HS-5 (cell line): ENCODE measurements at places on chromosomes 3 and 15.

GRCh38 chr3:101512646-101513418 lies at the start of gene SENP7:
Gene SENP7, minus strand, starts transcription at chr3:101513212. Its CDS starts 82 bp downstream, at chr3:101513130.
- DNase-seq = peak; percentile 56

DNA sequence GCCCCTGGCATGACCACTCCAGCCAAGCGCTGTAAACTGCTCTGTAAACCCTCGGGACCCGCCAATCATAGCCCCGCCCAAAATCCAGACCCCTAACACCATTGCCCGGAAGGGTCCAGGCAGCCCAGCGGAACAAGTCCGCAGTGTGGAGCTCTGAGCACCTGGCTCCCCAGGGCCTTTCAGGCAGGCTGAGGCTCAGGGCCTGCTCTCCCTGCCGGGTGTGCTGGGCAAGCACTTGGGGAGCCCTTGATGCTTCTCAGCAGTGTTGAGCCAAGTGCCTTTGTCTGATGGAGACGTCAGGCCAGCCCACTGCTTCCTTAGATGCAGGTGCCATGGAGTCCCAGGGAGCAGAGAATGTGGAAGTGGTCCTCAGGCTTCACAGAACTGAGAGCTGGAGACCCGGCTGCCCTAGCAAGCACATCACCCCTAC lies 106.2 kb downstream of the TLE3 start:
- no peak for DNase-seq

GRCh38 chr3:168049367-168049974 lies 46.3 kb downstream of the GOLIM4 start:
- DNase-seq = no peak

- DNase-seq = no peak
Observed at GRCh38 chr3:44915702-44916438, 41.5 kb downstream of the TGM4 start.

- no peak for DNase-seq
Observed at GRCh38 chr3:69352305-69353087, 33.4 kb downstream of the FRMD4B start.

DNA sequence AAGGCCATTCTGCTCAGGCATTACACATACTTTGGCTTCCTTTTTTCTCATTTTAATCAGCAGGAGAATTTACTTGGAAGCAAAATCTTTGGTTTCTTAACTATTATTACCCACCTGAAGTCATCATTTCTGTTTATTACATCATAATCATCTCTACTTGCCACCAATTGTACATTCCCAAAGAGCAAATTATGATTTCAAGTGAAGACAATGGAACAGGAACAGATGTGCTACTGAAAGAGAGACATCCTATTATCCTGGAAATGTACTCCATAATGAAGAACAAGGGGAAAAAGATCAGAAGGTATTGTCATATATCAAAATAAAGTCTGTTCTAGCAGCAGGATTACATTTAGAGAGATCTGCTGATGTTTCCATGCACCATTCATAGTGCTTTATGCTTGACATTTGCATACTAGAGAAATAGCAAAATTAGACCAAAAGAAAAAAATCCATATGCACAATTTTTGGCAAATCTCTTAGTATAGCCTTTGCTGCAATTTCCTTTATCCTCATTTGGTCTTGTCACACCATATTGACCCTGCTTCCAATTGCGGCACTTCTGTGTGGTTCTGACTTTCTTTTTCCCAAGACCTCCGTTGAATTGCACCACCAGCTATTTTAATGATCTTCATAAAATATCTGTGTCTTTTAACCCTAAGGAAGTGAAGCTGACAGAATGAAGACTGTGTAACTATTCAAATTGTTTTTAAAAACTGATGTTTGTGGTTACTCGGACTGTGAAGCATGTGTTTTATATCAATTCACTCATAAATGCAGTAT lies 683.8 kb downstream of the ZNF385D start:
- DNase-seq = no peak

DNA sequence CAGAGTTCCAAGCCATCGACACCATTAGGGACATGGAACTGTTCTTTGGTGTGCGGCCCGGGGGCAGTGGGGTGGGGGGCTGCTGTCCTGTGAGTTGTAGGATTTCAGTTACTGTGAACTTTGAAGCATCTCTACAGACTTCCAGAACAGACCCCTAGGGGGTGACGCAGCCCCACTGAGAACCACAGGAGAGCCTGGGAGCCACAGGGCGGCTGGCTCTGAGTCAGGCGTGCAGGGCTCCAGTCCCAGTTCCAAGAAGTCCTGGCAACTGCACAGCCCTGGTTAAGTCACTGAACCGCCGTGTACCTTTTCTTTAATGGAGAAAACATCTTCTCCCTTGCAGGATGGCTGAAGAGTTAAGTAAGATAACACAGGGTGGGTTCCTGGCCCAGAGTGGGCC lies 23.5 kb upstream of the LRTM1 start:
- peak; percentile 64 for DNase-seq

DNA sequence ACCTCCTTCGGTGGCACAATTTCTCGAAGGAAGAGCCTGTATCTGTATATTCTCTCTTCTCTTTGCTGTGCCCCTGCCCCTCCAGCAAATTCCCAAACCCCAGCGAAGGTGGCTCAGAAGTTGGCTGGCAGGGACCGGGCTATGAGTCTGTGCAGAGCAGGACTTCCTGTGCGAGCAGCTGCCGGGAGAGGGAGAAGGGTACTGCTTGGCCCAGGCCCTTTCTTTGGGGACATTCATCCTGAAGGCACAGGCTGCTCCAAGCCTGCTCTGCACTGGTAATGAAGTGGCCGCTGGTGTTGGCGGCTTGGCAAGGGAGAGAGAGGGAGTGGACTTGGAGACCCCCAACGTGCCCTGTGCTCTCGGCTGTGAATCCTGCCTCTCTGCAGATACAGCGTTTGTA lies 1.5 kb downstream of the SLC6A11 start:
- no peak for DNase-seq

GRCh38 chr3:195609229-195609628 lies 25.5 kb upstream of the APOD start:
- DNase-seq = no peak

- DNase-seq = no peak
Observed at GRCh38 chr15:87743562-87743961, 513.0 kb downstream of the NTRK3 start.

GRCh38 chr3:11465744-11466616 lies 177.7 kb downstream of the VGLL4 start:
- DNase-seq = no peak

- DNase-seq = no peak
Observed at GRCh38 chr15:67575039-67575502, 32.6 kb downstream of the MAP2K5 start.

DNA sequence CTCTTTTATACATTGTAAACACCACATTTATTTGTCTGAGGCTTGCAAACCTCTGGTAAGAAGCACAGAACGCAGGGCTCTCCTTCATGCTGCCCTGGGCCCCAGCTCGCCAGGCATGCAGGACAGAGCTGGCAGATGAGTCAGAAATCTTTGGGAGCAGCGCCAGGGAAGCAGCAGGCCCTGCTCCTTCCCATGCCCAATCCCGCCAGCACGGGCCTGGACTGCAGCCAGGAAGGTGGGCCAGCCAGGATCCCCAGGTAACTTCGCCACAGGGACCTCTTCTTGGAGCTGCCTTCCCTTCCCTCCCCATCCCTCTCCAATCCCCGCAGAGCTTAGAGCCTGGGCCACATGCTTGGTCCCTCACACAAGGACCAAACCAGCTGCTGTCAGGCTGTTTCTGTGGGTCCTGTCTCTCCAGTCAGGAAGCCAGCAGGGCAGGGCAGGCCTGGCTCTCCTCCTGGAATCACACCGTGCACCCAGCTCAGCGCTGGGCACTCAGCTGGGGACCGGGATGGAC lies 8.8 kb downstream of the STOML1 start:
- DNase-seq = no peak

DNA sequence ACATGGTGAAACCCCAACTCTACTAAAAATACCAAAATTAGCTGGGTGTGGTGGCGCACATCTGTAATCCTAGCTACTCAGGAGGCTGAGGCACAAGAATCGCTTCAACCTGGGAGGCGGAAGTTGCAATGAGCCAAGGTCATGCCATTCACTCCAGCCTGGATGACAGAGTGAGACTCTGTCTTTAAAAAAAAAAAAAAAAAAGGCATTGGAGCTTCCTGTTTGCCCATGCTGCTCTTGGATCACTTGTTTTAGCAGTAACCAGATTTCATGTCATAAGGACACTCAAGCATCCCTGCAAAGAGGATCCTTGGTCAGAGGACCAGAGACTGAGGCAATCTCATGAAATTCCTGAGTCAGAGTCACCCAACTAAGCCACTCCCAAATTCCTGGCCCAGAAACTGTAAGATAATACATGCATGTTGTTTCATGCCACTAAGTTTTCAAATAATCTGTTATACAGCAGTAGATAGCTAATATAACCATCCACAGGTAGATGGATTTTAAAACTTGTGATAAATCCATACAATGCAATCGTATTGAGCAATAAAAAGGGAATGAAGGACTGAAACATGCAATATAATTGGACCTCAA lies 82.0 kb upstream of the XXYLT1 start:
- peak; percentile 84 for DNase-seq

DNA sequence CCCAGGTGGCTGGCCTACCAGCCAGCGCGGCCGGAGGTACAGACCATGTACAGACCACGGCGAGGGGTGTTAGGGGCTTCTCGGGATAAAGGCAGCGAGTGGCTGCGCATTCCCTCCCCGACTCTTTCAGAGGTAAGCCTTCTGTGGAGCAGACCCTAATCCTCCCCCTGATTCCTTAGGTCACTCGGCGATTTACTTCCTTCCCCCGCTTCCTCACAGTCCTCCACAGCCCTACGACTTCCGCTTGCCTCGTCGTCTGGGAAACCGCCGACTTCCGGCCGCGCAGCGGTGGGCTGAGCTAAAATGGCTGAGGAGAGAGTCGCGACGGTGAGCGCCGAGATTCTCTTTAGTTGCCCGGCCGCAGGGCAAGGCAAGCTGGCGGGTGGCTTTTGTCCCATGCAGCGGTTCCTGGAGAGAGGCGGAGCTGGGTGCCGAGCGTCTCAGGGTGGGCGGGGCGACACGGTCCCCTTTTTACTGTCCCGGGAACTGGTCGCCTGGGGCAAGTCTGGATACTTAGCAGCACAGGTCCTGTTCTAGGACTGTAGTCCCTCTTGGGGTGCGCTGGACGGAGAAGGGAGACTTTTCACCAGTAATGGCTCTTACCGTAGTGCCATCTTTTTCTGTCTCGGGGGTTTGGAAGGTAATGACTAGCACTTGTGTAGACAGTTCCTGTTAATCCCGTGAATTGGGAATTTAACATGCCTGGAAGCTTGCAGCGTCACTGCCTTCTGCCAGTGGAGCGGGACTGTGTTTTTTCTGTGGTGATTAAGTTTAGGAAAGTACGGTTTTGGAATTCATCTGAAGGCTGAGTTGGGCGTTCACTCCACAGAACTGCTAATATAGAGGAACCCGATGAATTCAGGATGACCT lies at the start of the genes BBS4 and HIGD2B:
Gene BBS4 (plus strand): TSS at position 283 of the 870 bp plus-strand sequence. CDS start 21 bp downstream, at position 304.
Gene HIGD2B (minus strand): TSS at position 258 of the 870 bp plus-strand sequence. CDS start 9,808 bp downstream, outside the sequence.
- peak; percentile 64 for DNase-seq

DNA sequence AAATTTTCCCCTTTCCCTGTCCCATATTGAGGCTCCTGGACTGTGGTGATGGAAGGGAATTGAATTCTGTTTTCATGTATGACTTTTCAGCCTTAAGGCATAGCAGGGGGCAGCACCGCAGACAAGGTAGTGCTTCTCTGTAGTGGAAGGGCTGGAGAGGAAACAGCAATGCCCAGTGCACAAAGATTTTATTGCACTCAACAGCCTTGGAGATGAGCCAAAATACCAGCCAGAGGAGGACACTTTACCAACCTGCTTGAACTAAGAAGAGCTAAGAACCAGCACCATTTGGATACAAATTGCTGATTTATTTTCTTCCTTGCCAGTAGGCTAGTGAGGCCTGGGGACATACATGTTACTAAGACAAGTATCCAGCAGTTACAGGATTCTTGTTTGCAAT lies 98.7 kb downstream of the KCNMB2 start:
- DNase-seq = no peak

GRCh38 chr3:94935738-94936580 lies 873.1 kb downstream of the NSUN3 start:
- DNase-seq = no peak

DNA sequence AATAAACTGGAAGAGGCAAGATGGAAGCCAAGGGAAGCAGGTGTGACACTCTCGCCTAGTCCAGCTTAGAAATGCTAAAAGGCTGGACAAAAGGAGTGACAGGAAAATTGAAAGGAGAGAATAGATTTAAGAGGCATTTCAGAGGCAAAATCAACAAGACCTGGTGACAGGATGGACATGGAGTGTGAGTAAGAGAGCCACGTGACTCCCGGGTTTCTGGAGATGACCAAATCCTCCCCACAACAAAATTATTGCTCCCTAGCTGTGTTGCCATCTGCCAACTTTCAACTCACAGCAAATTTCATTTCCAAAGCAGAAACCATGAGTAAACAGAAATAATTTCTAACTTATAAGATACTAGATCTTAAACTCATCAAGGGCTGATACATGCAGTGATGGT lies 52.6 kb downstream of the MTHFS start:
- no peak for DNase-seq

DNA sequence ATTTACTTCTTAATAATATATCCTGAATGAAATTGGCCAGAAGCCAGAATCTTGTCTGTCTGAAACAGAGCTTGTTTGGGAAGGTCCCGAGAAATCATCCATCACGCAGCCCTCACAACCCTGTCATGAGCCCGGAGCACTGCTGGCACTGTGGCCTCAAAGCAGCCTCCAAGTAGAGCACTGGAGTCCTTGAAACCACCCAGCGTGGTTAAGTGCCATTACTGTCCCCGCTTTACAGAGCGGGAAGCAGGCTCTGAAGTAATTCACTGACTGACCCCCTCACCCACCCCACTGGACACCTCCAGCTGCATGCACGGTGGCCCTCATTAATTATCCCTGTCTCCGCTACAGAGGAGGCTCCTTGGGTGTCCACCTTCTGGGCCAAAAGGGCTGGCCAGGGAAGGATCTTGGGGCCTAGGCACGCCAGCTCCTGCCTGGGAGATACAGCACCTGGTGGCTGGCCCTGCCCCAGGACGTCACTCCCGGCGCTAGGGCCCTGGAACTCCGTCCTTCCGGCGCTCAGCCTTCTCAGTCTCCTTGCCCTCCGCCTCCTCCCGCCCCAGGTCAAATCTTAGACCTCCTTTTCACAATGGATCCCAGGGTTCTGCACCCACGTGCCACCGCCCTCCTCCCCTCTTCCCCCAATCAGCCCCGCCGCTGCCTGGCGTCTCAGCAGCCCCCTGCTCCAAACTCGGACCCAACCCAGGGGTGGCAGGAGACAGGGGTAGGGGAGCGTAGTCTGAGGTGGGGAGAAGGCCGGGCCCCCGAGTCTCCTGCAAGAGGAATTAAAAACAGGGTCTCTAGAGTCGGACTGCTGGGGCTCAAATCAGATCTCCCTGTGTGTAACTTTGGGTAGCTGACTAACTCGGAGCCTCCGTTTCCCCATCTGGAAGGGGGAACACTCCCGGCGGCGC lies 1.1 kb downstream of the TKT start:
- no peak for DNase-seq

GRCh38 chr3:172155897-172156585 lies 116.7 kb downstream of the FNDC3B start:
- no peak for DNase-seq

GRCh38 chr3:174767853-174768382 lies 91.2 kb upstream of the NAALADL2 start:
- no peak for DNase-seq

GRCh38 chr3:139308560-139308959 lies 35.3 kb upstream of the MRPS22 start:
- no peak for DNase-seq

GRCh38 chr15:70433586-70434324 lies 329.6 kb downstream of the UACA start:
- DNase-seq = no peak
